ENCODE measurements at places on chromosomes 6 and 20.

- no peak for DNase-seq
These were observed 21.6 kb upstream of the MTRF1L start for GRCh38 chr6:153023977-153024708.

- DNase-seq: no peak
These were observed 88.1 kb downstream of the HDGFL1 start for GRCh38 chr6:22657352-22657980.

- DNase-seq: no peak
These were observed 22.2 kb upstream of the TULP4 start for GRCh38 chr6:158290040-158290439.

GRCh38 chr6:129110690-129111343, 227.9 kb downstream of the LAMA2 start:
- DNase-seq: no peak

- no peak for DNase-seq
These were observed 16.1 kb upstream of the SERPINB1 start for GRCh38 chr6:2857580-2858337.

- DNase-seq: no peak
These were observed 60.2 kb downstream of the GNAS-AS1 start for GRCh38 chr20:58790454-58790853.

GRCh38 chr20:33482581-33482980, 7.3 kb upstream of the CBFA2T2 start:
- DNase-seq: no peak

- DNase-seq: no peak
These were observed 40.2 kb upstream of the DDR1 start for GRCh38 chr6:30844118-30844535.

DNA sequence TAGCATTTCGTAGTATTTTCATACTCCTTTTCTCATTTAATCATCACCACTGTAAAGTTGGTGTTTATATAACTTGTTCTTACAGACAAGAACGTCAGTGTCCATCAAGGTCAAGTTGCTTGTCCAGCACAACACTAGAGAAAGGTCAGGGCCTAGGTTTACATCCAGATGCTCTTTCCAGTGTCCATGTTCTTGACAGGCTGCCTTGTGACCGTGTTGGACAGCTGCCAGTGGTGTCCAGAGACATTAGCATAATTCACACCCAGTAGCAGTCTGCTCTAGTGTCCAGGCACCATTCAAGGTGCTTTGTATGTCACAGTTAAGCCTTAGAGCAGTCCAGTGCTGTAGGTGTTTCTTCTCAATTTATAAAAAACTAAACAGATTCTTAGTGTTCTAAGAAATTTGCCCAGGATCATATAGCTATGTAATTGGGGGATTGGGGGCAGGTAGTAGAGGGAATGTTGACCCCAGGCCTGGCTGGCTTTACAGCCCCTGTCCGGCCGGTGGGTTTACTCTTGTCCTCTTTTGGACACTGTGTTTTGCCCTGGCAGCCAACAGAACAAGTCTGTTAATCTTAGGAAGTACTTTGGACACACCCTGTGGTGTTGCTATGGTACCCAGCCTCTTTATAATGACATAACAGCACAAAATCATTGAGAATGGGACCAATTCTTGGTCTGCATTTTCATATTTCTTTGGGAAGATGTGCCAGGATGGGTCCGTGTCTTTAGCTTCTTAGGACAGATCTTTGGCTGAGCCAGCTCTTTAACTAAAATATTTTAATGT, 8.0 kb downstream of the STK35 start:
- DNase-seq: no peak

DNA sequence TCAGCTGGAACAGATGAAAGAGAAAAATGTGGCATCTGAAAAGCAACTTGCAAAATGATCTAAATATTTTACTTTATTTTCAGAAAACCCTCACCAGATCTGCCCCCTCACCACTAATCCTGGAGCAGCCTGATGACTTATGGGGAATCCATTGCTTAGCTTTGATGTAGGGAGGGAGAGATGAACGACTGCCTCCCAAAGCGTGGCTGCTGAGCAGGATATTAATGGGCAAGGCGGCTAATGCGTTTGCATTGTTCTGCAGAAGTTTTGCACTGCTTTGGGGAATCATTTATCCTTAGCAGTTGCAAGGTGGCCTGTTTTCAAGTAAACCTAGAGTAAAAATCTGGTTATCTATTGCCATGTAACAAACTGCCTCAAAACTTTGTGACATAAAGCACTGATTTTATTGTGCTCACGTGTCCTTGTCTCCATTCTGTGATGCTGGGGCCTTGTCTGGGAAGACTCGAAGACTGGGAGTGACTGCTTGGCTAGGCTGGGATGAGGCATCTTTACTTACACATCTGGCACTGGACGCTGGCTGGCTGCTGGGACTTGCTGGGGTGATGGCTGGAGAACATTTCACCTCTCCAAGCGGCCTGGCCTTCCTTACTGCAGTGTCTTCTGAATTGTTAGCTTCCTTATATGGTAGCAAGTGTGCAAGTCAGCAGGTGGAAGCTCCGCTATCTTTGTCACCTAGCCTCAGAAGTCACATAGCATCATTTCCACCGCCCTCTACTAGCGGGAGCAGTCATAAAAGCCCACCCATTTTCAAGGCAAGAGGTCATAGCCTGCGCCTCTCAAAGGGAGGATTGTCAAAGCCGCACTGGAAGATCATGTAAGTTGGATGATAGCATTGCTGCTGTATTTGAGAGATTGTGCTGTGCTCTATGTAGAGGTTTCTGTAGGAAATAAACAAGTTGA, 313.2 kb downstream of the NRN1 start:
- no peak for DNase-seq

GRCh38 chr20:38139156-38139912, 25.7 kb downstream of the TGM2 start:
- DNase-seq: no peak
